ENCODE measurements at places on chromosomes 6 and 20. TPM values are rescaled to one million over a fixed set of nuclear protein-coding genes. Genes with fewer than 3 reads are reported as not detected.

GRCh38 chr6:99901596-99902384 is 92.2 kb downstream of the MCHR2 start:
- no peak for DNase-seq

DNA sequence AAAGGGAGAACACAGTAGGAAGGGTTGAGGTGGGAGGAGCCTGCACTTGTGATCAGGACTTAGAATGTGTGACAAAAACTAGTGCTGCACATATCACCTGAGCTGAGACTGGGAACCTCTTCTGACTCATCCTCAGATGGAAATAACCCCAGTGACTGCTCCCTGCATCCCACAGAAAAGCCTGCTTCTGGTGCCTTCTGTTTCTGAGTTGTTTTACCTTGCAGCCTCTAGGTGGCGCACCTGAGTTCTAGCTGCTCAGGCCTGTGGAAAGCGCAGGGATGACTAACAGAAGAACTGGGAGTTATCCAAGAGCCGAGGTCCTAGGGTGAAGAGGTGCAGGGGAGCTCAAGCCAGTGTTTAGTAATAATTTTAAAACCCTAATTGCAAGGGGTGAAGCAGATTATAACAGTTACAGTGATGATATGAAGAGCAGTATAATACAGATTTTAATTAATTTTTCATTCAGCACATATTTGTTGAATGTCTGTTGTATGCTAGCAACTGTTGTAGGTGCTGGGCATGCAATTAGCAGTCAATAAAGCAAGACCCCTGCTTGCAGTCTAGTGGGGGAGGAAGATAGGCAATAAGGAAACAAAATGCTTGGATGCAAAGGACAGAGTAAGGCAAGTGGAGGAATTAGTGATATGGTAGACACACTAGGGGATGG is 302.5 kb downstream of the DHX35 start:
- peak; percentile 69 for DNase-seq

DNA sequence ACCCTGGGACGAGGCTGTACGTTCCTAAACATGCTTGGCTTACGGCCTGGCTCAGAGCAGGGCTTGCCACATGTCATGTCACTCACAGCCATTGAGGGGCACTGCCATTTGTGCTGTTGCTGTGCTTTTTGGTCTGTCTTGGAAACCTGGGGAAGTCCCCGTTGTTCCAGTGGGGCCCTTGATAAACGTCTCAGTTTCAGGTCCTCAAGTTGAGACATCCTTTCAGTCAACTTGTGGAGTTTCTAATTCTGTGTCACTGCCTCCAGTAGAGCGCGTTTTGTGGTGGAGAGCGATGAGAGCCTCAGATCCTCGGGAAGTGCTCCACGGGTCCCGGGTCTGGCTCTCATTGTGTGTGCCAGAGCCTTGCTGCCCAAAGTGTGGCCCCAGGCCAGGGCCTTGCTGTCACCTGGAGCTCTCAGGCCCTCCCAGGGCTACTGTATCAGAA is 43.0 kb upstream of the CCR6 start:
- no peak for DNase-seq

DNA sequence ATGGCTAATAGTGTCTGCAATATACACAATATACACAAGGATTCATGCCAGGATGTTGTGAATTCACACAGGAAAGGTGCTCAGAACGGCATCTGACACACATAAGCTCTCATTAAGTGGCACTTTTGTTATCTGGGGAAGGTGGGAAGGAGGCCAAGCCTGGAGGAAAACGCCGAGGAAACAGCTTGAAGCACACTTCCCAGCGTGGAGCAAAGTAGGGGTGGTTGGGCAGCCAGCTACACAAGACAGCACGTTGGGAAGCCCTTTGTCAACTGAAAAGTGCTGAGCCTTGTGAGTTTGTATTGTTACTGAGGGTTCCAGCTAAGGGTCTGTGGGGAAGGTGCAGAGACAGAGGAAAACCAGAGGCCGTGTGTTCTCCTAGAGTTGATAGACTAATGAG is 181.0 kb downstream of the ZMYND8 start:
- DNase-seq: peak; percentile 24

Gene SAMD3
- 1.1 TPM for polyA plus RNA-seq

DNA sequence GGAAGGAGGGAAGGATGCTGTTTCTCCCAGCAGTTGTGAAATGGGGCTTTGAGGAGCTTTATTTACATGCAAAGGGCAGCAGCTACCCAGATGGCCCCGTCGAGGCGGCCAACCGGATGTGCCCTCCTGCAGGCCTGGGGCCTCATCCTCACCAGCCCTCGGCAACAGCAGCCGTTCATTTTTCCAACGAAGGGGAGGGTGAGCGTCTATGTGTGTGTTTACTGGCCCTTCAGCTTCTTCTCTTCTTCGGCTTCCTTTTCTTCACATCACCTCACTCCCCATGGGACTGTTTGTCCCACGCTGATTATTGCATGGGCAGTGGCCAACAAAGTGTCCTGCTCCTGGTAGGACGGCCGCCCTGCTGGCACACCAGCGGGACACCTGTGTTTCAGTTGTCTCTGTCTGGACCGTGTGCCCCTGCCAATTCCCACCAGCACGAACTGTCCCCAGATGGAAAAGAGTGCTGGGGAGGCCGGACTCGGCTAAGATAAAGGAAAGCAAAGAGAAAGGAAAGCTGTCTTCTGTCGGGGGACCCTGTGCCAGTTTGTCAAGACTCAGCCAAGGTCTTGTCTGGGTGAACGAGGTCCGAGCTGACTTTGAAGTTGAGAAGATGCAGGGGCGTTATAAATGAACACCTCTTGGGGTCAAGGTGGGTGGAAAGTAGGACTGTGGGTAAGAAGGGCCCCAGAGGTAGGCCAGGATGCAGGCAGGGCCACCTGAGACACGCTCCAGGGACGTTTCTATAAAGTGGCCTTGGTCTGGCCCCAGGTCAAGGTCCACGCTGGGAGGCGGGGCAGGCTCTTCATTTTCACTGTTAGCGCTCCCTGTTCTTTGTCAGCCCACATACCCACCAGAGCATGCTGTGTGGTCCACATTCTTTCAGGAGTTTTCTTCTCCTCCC is 57.0 kb downstream of the FAM50B start:
- no peak for DNase-seq

DNA sequence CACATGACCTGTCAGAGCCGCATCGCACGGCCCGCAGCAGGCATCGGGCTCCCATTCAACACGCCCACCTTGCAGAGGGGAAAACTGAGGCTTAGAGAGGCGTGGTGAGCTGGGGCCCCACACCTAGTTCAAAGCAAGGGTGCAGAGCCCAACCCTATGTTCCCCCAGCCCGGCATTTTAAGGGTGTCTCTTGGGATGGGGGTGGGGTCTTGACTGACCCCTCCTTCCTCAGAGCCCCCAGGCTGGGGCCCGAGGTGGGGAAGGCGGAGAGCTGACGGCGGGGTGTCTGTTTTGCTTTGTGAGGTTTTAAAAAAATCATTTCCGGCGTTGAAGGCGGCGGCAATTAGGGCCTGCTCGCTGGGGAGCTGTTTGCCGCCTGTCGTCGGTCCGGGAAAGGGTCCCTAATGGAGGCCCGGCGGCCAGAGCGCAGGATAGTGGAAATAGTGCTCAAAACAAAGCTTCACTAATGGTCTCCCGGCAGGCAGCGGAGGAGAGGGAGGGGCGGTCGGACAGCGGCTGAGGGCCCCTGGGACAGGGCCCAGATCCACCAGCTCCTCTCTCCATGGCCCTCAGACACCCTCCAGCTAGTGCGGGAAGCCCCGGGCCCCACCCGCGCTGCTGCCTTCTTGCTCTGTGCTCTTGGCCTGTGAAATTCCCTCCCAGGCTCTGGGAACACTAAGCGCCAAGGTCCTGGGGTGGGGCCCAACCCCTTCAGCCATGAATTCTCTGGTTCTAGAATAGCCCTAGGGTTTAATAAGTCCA is 11.9 kb downstream of the VSTM2L start:
- no peak for DNase-seq
